Prostate gland (tissue), 2 donors: ENCODE measurements at places on chromosomes 5 and 9. TPM values are rescaled to one million over a fixed set of nuclear protein-coding genes. Genes with fewer than 3 reads are reported as not detected.

- no peaks in the 10 kb centered on the region for H3K4me1 ChIP-seq
- no peaks in the 10 kb centered on the region for H3K36me3 ChIP-seq
- H3K27me3 ChIP-seq, result no peaks in the 10 kb centered on the region
- no peak overlapping the region for H3K4me3 ChIP-seq
- DNase-seq, result no peak
- H3K27ac ChIP-seq, result no peak overlapping the region
These were observed 60.3 kb downstream of the GCNT1 start for GRCh38 chr9:76519075-76519835.

The LRRC8A gene
- total RNA-seq, result 78.2 TPM

DNA sequence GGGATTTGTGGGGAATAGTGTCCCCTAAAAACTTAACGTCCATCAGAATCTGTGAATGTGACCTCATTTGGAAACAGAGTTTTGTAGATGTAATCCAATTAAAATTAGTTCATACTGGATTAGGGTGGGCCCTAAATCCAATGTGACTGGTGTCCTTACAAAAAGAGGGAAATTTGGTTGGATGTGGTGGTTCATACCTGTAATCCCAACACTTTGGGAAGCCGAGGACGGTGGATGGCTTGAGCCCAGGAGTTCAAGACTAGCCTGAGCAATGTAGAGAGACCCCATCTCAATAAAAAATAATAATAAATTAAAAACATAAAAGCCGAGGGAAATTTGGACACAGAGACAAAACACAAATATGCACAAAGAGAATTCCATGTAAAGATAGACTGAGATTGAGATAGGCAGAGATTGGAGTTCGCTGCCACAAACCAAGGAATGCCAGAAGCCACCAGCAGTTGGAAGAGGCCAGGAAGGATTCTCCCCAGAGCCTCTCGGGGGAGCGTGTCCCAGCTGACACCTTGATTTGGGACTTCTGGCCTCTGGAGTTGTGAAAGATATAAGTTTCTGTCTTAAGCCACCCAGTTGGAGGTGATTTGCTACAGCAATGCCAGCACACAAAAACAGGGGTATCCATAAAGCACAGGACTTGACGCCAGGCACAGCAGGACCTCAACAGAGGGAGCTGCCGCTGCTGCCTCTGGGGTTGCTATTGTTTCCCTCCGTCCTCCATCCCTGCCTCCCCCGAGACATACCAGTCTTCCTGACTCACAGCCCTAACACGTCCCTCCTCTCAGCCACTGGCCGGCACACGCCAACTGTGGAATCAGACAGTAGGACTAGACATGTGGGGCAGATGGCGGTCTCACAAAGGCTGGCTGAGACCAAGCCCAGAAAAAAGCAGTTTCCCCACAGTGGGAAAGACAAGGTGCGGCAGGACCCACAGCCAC, 73.8 kb upstream of the IL17B start:
- no peaks in the 10 kb centered on the region for H3K27me3 ChIP-seq
- no peak overlapping the region for H3K4me3 ChIP-seq
- H3K36me3 ChIP-seq, result no peaks in the 10 kb centered on the region
- peaks cover 7% of the 10 kb centered on the region for H3K4me1 ChIP-seq

- H3K4me3 ChIP-seq, result no peak overlapping the region
- no peaks in the 10 kb centered on the region for H3K36me3 ChIP-seq
- no peak overlapping the region for H3K27ac ChIP-seq
- DNase-seq, result no peak
- H3K27me3 ChIP-seq, result no peaks in the 10 kb centered on the region
These were observed 591.6 kb downstream of the CAAP1 start for GRCh38 chr9:26301046-26301445.

DNA sequence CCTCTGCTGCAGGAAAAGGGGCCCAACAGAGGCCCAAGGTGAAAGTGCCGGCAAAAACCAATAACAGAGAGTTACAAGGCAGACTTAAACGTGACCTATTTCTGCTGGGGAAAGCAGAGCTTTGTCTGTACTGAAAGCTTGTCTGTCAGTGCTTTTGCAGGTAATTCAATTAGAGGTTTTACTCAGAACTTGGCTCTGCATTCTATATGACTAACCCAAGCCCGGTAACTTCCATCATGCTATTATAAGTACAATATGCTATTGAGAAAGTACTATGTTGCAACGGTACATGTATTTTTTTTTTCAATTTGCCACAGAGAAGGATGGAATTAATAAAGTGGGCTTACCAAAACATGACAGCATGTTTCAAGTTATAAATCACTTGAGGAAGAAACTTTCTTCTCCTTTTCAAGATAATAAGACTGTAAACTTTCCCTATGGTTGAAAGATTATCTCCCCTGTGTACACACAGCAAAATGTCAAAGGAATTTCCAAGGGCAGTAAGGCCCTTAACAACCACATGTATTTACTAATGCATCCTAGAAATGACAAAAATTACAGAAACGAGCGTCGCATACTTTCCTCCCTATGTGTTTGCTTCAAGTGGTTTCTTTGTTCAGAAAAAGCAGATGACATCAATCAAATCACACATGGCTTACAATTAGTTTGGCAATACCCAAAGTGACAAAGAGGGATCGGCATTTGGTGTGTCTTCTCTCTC, 282.4 kb downstream of the EFNA5 start:
- H3K4me3 ChIP-seq, result no peak overlapping the region
- H3K4me1 ChIP-seq, result no peaks in the 10 kb centered on the region
- no peaks in the 10 kb centered on the region for H3K27me3 ChIP-seq
- H3K36me3 ChIP-seq, result no peaks in the 10 kb centered on the region
- H3K27ac ChIP-seq, result no peak overlapping the region

GRCh38 chr9:131289301-131290035, at the start of gene PLPP7:
Gene PLPP7, plus strand, starts transcription at chr9:131289723. Its CDS starts 275 bp downstream, at chr9:131289998.
- no peak within 1 kb of the TSS for H3K27ac ChIP-seq
- H3K27me3 ChIP-seq, result no peaks in the 10 kb centered on the region
- no peaks in the 10 kb centered on the region for H3K36me3 ChIP-seq

The LECT2 gene
- total RNA-seq, result not detected

GRCh38 chr5:140225396-140225795, 50.4 kb downstream of the CYSTM1 start:
- H3K36me3 ChIP-seq, result no peaks in the 10 kb centered on the region
- no peak for DNase-seq
- H3K4me3 ChIP-seq, result no peak overlapping the region
- no peaks in the 10 kb centered on the region for H3K4me1 ChIP-seq

DNA sequence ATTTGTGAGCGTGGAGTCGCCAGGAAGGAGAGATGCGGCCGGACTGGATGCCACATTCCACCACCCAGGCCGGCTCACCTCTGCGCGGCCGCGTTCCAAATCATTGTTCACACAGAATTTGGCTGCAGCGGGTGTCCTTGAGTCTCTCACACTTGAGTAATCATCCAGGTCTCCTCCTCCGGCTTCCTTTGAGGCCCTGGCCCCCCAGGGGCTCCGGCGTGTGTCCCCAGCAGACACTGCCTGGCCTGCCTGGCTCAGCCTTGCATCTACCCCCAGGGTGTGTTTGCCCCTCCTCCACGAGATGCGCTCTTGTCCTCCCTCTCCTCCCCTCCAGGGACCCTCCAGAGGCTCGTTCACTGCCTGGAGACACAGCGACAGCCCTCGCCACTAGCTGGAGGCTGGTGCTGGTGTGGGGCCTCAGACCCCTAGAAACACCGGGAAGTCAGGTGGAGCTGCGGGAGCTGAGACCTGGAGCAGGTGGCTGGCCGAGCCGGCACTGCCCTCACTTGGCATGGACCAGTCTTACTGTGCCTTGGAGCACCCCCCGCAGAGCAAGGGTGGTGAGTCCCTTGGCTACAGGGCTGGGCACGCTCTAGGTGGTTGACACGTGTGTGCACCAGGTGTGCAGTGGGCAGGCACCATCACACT, 7.0 kb upstream of the SLC9A3 start:
- H3K4me3 ChIP-seq, result no peak overlapping the region
- H3K4me1 ChIP-seq, result no peaks in the 10 kb centered on the region
- H3K36me3 ChIP-seq, result no peaks in the 10 kb centered on the region
- H3K27ac ChIP-seq, result no peak overlapping the region
- no peak for DNase-seq

DNA sequence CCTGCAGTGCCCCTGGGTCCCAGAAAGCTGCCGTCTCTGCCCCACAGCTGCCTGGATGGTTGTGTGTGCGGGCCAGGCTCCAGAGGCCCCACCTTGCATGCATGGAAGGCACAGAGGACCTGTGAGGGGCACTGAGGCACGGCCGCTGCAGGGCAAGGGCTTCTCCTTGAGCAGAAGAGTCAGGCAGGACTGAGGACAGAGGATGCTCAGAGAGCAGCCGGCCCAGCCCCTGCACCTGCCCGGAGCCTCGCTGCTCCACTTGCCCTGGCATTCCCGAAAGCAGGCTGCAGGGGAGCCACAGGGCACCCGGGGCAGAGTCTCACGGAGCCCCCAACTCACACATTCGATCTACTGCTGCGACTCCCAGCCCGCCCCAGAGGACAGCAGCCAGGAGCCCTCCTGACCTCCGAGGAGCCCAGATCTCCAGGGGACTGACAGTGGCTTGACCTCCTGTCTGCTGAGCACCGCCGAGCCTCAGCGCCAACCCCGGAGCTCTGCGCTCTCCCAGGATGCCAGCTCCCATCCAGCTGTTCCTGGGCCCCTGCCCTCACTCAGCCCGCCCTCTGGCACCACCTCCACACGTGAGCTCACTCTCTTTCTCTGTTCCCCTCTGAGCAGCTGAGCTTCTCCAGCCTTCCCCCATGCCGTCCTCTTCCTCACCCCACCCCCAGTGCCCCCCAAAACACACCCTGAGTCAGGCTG, 95.0 kb downstream of the KCNT1 start:
- H3K27ac ChIP-seq, result no peak overlapping the region
- H3K27me3 ChIP-seq, result no peaks in the 10 kb centered on the region
- H3K36me3 ChIP-seq, result no peaks in the 10 kb centered on the region
- no peaks in the 10 kb centered on the region for H3K4me1 ChIP-seq

The ARID3C gene
- 1.1 TPM for total RNA-seq

- H3K4me3 ChIP-seq, result no peak overlapping the region
- peak overlapping the region; percentile 30 for H3K27ac ChIP-seq
- H3K36me3 ChIP-seq, result no peaks in the 10 kb centered on the region
- H3K4me1 ChIP-seq, result peaks cover 3% of the 10 kb centered on the region
- no peak for DNase-seq
- no peaks in the 10 kb centered on the region for H3K27me3 ChIP-seq
These were observed 17.4 kb downstream of the CDC42SE2 start for GRCh38 chr5:131281133-131281867.

DNA sequence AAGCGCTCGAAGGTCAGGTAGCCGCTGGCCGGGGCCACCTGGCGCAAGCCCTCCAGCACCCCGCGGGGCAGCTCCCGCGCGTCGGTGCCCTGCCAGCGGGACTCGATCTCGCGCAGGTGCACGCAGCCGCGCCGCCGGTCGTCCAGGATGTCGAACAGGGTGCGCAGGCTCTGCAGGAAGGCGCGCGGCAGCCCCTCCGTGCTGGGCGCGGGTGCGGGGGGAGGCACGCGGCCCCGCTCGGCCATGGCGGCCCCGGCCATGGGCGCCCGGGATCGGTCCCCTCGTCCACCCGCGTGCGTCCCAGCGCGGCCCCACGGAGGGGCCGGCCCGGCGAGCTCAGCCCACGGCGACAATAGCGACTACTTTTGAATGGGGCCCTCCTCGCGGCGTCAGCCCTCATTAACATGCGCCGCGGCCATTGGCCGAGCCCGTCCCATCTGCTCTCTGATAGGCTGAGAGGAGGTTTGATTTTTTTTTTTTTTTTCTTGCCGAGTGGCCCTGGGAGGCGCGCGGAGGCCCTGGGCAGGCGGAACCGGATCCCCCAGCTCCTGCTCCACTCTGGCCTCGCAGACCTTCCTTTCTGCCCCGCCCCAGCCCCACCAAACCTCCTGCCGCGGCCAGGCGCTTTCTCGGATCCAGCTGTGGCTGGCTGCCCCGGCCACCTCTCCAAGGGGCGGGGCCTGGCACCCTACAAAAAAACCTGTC, at the start of gene SAPCD2:
Gene SAPCD2 (minus strand): TSS at position 357 of the 705 bp plus-strand sequence. CDS start 97 bp downstream, at position 260.
- H3K36me3 ChIP-seq, result no peaks in the 10 kb centered on the region
- no peaks in the 10 kb centered on the region for H3K27me3 ChIP-seq
- peak; percentile 85 for DNase-seq
- peaks cover 3% of the 10 kb centered on the region for H3K4me1 ChIP-seq
- H3K27ac ChIP-seq, result peak within 1 kb of the TSS; percentile 87

DNA sequence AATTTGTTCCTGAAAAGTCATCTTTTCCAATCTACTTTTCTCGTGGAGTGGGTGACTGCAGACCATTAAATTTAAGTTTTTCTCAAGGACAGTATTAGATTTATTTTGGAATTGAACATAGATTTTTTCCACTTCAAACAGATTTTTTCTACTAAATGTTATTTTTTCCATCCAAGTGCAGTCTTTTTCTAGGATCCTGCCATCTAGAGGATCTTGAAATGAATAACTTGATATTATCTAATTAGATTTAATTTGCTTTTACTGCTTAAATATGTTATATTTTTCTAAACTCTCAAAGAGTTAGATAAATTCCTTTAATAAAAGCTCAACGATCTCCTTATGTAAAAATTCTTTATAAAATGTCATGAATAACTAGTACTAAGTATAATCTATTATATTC, 136.9 kb upstream of the PRR16 start:
- H3K27ac ChIP-seq, result no peak overlapping the region
- H3K4me1 ChIP-seq, result no peaks in the 10 kb centered on the region
- no peak overlapping the region for H3K4me3 ChIP-seq
- no peak for DNase-seq
- no peaks in the 10 kb centered on the region for H3K27me3 ChIP-seq

- no peak for DNase-seq
- H3K27me3 ChIP-seq, result no peaks in the 10 kb centered on the region
- H3K36me3 ChIP-seq, result no peaks in the 10 kb centered on the region
- no peak overlapping the region for H3K4me3 ChIP-seq
These were observed 5.7 kb downstream of the C9orf43 start for GRCh38 chr9:113416149-113416721.

The PDZD2 gene
- 59.5 TPM for total RNA-seq

DNA sequence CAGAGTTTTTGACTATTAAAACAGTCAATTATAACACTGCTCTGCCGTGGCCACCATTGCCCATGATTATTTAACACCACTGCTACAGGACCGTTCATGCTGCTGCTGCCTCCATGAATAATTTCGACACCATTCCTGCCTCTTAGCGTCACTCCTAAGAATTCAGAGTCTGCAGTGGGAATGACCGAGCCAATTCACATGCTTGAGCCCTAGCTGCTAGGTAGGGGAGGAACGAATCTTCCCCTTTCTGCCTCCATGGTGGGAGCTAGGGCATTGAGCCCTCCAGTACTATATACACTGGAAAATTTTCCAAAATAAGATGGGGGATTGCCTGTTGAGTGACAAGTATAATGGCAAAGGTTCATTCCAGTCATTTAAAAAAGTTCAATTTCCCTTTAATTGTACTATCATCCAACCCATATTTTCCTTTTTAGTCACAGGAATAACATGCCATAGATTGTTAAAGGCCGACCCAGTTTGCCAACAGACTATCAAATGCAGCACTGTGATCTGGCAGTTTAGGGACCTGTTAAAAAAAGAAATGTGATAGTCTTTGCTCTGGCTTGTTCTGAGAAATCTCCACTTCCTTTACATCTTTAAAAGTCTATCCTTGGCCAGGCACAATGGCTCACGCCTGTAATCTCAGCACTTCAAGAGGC, 13.5 kb upstream of the B4GALT1 start:
- no peaks in the 10 kb centered on the region for H3K4me1 ChIP-seq
- H3K27ac ChIP-seq, result no peak overlapping the region
- no peaks in the 10 kb centered on the region for H3K36me3 ChIP-seq
- H3K27me3 ChIP-seq, result no peaks in the 10 kb centered on the region
- DNase-seq, result no peak
- H3K4me3 ChIP-seq, result no peak overlapping the region

The ADAMTS2 gene
- 20.3 TPM for total RNA-seq

GRCh38 chr5:135295852-135296251, 103.2 kb downstream of the MACROH2A1 start:
- no peaks in the 10 kb centered on the region for H3K36me3 ChIP-seq
- H3K4me1 ChIP-seq, result no peaks in the 10 kb centered on the region
- no peak for DNase-seq
- no peak overlapping the region for H3K4me3 ChIP-seq
